ENCODE measurements at places on chromosomes 1 and 21.
A peak's percentile ranks its signal among the peaks of the same experiment; 100 is the strongest.

GRCh38 chr1:52225174-52225573 is 83.3 kb downstream of the ZFYVE9 start:
- no peak for DNase-seq

DNA sequence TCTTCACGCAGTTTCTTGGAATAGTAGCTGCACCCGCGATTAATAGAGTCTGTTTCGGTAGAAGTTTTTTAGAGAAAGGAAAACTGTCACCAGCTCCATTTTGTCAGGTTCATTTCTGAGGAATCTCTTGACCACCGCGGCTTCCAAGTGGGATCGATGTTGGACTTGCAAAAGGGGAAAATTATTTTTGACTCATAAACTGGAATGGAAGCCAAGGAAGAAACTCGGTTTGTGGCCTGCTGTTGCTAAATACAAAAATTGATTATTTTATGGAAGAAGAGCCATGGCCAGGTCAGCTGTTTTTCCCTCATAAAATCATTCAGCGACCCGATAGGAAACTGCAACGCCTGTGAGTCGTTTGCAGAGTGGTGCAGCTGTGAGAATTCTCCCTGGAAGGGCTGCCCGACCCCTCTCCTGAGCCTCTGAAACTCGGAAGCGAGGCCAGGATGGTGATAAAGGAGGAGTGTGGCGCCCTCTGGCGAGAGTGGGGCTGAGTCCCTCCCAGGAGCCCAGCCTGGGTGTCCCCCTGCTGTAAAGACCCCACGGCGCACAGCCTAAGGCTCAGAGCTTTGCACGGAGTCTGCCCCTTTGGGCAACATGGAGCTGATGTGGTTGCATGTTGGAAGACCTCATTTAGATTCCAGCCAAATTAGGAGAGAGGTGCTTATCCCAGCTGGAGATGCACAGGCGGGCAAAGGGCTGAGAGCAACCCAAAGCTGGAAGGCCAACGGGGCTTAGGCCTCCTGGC is 83.6 kb upstream of the SLC25A33 start:
- DNase-seq: peak; percentile 12

DNA sequence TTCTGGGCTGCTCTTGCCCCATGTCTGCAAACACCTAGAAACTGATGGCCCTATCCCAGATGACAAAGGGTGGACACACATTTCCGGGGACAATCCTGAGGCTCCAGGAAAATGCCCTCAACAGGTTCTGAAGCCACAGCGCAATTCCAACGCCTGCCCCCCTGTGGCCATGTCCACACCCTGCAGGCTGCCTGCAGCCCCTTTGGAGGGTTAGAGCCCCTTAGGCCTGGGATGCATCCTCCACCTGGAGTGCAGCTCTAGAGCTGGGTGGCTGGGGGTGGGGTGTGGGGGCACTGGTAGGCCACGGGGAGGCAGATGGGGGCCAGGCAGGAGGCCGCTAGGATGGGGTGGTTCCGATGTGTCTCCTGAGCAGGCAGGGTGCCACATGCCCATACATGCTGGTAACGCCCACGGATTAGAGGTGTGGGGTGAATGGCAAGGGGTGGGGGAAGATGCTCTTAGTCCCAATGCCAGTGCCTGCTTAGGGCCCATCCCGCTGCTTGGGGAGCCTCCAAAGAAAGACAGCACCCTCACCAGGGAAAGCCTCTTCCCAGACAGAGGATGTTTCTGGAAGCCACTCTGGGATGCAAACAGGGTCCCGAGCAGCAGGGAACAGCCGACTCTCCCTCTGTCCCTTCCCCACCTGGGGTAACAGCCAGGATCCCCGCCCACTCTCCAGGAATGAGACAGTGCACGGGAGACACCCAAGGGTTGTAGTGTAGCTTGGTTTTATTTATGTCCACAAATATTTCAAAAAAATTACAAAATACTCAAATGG is 34.0 kb downstream of the SLC45A1 start:
- DNase-seq: no peak

DNA sequence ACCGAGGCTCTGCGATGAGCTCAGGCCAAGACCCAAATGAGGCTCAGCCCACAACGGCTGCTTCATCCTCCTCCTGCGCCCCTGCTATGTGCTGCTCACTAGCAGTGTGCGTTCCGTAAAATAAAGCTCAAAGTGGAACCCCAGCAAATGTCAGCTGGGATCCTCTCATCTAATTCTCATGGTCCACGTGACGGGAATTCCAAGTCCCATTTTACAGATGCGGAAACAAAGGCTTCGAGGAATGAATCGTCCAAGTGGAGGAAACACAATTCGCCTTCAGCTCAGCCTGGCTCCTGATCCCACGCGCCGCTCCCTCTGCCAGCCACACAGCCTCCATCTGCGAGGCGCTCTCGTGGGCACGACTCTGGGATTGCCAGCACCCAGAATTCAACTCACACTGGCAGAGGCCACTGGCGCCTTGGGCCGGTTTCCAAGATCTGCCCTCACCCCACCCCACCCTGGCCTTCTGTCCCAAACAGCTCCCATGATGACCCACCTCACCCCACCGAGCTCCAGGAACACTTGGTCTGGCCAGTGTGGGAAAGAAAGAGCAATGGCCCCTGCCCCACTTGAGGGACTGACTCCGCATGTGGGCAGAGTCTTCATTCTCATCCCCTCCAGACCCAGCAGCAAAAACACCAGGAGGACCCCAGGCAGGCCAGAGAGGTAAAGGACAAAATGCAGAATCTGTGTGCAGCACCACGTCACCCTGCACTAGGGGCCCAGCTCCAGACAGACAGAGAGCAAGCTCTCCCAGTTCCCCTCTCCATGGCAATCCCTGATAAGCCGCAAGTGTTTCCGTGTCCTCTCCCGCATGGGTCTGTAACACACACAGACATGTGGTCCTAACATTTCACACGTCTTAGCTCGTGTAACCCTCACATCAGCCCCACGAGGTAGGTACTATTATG is 10.5 kb downstream of the CASZ1 start:
- DNase-seq: no peak

- DNase-seq: no peak
Measured at GRCh38 chr1:174023440-174023839, 1.3 kb upstream of the RC3H1 start.

DNA sequence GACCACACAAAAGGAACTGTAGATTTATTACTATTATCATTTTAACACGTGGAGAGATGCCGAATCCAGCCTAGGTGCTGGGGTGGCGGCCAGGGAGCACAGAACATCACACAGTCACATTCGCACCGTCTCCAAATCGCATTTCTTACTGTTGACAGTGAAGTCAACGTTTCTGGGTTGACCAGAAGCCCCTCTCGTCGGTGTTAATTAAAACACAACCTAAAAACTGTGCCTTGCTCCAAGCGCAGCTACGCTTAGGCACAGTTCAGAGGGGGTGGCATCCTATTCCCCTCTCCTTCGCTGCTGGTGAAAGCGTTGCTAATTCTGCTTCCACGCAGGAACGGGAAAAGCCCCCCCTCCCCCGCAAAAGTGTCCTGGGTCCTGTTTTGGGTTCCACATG is 4.1 kb downstream of the RIPK4 start:
- no peak for DNase-seq

DNA sequence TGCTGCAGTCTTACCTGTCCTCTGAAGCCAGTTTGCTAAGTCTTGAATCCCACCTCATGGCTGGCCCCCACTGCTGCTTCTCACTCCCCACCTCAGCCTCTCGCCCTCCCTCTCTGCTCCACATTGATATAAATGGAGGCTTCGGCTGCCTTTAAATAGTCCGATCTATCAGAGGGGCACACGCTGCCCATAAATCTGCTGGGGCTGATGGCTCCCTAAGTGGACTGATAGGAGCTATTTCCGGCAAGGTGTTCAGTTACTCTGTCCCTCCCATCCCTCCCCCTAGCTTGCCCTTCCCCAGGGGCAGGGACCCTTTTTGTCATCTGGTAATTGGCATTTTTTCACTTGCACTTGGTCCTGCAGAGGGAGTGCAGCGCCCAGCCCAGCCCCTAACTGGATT is 108.4 kb downstream of the TMEM53 start:
- DNase-seq: no peak

DNA sequence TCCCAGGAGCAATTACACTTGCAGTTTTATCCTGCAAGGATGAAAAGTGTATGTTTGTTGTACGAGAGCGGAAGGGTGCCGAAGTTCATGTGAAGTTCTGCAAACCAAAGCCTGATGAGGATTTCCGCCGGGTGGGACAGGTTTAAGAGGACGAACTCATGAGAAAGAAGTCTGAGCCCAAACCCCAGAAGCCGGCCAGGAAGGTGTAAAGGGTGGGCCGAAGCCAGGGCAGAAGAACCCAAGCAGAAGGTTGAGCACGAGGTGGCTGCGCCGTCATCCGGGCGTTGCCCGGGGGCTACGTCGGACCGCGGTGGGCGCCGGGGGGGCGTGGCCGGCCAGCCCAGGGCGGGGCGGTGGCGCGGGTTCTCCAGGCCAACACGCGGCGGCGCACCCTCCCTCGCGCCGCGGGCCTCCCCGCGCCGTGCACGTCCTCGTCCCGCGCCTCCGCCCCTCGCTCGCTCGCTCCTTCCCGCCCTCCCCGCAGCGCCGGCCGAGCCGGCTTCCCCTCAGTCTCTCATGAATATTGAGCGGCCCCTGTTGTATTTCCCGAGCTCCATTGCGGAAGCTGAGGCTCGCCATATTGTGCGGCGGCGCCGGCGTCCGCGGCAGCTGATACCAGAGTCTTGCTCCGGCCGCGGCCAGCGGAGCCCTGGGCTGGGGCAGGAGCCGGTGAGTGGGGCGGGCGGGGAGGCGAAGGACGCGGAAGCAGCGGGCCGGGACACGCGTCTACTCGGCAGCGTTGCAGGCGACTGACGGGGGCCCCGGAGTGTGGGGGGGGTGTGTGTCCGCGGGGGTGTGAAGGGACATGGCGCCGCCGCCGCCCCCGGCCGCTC is at the start of gene RNF2:
Gene RNF2 (plus strand): TSS at position 578 of the 833 bp plus-strand sequence. CDS start 41,996 bp downstream, outside the sequence.
- DNase-seq: peak; percentile 68

DNA sequence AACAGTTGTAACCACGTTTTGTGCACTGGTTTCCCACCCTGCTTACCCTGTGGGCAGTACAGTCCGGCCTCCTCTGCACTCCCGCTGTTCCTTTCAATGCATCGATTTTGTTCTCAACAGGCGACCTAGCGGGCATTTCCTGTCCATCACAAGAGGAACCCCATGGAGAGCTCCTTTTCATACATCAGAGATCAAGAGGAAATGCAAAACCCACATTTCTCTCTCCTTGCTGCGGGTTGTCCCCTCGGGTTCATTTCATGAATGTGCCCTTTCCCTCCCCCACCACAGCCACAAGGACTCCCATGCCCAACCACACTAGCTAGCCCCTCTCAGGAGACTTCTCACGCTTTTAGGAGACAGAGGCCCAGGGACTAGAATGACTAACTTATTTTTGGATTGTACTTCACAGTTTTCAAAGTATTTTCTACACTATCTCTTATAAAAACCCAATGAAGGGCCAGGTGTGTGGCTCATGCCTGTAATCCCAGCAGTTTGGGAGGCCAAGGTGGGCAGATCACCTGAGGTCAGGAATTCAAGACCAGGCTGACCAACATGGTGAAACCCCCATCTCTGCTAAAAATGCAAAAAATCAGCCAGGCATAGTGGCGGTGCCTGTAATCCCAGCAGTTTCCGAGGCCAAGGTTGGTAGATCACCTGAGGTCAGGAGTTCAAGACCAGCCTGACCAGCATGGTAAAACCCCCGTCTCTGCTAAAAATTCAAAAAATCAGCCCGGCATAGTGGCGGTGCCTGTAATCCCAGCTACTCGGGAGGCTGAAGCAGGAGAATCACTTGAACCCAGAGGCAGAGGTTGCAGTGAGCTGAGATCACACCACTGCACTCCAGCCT is 18.4 kb downstream of the ATP1A4 start:
- DNase-seq: no peak

- no peak for DNase-seq
Measured at GRCh38 chr1:244063498-244063897, 12.4 kb downstream of the ZBTB18 start.

DNA sequence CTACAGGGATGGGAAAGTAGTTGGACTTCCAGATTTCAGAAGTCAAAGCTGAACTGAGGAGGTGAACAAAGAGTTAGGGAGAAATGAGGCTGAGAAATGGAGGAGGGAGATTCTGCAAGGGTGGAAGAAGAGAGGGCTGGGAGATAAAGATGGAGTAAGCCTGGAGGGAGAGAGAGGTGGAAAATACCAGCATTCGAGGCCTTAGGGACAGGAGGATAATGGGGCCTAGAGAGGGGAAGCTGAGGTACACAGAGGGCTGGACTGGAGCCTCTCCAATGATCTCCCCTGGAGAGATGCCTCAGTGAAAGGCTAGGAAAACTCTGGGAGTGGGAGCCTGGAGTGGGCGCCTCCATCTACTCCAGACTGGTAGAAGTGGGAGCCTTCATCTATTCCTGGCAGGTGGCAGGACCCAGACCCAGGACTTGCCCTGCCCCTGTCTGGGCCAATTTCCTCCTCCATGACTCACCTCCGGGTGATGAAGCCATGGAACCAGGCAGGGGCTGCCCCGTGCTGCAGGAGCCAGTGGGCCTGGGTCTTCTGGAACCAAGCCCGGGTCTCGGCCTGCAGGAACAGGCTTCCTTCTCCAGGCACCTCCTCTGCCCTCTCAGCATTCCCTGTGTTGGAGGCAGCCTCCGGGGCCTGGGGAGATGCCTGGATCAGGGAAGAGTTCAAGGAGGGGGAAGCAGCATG is 1.9 kb downstream of the SH2D2A start:
- DNase-seq: no peak

Measured in NCI-H1105 (cell line).